ENCODE measurements at places on chromosomes 2 and 18.

GRCh38 chr2:111034146-111034545 lies 86.6 kb upstream of the BCL2L11 start:
- DNase-seq, result no peak

DNA sequence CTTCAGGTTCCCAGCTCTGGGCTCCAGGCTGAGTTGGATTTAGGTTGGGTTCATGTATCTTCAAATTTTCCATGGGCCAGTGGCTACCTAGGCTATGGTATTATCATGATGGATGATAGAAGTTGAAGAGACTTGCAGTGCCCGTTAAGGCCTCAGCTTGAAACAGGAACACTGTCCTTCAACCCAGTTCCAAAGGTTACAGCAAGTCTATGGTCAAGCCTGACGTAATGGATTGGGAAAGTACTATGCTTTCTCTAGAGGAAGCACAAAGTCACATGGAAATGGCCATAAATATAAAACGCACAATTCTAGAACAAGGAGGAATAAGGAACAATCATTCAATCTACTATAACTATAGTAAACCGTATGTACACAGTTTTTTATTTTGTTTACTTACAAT lies 593.2 kb downstream of the ZEB2 start:
- no peak for DNase-seq

DNA sequence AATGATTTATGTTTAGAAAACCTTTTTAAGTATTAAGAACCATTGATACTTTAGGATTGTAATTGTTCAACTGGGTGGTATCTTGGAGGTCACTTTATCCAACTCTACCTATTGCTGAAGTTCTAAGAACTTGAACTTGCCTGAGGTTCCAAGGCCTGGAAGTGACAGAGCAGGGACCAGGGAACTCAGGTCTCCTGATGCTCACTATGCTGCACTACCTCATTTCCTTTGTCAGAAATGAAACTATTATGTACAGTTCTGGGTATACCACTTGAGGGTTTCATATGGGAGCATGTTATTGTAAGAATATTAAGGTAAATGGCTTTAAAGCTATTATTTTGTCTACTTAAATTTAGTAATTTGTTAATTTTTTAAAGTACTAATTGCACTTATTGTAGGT lies 3.0 kb downstream of the MBD5 start:
- DNase-seq, result no peak

DNA sequence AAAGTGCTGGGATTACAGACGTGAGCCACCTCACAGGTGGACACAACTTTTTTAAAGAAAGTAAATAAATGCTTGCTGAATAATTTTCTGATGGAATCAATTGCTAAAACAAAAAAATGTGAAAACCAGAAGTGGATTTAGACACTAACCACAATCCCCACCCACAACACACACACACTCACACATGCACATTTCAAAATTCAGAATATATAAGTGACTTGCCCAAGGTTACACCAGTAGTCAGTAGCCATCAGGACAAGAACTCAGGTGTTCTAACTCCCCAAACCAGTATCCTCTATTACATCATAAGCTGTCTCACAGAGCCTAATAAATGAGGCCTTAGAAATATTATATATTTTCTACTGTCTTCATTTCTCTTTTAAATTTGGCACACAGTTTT lies 1923.6 kb upstream of the PIK3C3 start:
- no peak for DNase-seq

GRCh38 chr2:54634564-54635511 lies 88.6 kb upstream of the EML6 start:
- no peak for DNase-seq

- no peak for DNase-seq
Measured at GRCh38 chr2:139918982-139919381, 1138.8 kb upstream of the NXPH2 start.

DNA sequence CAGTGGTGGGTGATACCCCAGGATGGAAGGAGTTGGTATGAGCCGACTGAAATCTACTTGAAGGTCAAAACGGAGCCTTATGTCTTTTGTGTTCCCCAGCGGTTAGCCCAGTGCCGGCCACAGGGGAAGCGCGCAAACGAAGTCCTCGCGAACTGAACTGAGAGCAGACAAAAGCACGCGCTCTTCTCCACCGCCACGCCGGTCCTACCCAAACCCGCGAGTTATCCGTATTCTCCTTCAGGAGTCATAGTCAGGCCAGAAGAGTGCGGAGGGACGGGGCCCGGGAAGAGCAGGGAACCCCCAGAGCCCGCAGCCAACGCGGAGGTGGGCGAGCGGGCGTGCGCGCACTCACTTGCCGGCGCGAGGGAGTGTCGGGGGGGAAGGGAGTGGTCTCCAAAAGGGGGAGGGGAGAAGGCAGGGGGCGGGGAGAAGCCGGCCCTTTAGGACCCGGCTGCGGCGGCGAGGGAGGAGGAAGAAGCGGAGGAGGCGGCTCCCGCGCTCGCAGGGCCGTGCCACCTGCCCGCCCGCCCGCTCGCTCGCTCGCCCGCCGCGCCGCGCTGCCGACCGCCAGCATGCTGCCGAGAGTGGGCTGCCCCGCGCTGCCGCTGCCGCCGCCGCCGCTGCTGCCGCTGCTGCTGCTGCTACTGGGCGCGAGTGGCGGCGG lies at the start of gene IGFBP2:
Gene IGFBP2 (plus strand): TSS at position 469 of the 664 bp plus-strand sequence. CDS start 104 bp downstream, at position 573.
- peak; percentile 64 for DNase-seq

DNA sequence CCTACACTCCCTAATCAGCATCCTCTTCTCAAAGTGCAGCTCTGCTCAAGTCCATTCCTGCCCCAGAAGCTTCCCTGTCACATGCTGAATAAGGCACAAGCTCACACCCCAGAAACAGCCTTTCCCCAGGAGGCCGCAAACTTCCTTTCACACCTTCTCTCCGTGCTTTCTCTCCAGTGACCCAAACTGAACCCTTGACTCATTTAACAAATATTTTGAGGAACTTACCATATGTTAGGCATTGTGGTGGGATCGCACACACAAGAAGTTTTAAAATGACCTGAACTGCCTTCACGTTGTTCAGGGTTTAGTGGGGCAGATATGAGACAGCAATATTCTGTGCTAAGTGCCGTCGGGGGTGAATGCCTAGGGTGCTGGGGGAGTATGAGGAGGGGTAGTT lies 161.3 kb downstream of the INSIG2 start:
- no peak for DNase-seq

DNA sequence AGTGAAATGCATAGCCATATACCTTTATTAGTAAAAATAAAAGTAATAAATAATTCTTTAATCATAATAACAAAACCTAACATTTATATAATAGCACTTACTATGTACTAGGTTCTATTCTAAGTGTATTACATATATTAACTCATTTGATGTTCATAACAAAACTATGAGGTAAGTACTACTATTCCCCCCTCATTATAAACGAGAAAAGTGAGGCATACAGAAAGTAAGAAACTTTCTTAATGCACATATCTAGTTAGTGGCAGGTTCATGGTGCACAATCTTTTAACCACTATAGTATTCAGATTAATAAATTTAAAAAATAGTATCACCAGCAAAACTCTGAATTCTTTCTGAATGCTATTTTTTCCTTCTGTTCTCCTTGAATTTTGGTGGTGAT lies 27.5 kb downstream of the TRPM8 start:
- DNase-seq, result no peak

- DNase-seq, result peak; percentile 64
Measured at GRCh38 chr2:263022-263738, 652 bp downstream of the SH3YL1 start.

DNA sequence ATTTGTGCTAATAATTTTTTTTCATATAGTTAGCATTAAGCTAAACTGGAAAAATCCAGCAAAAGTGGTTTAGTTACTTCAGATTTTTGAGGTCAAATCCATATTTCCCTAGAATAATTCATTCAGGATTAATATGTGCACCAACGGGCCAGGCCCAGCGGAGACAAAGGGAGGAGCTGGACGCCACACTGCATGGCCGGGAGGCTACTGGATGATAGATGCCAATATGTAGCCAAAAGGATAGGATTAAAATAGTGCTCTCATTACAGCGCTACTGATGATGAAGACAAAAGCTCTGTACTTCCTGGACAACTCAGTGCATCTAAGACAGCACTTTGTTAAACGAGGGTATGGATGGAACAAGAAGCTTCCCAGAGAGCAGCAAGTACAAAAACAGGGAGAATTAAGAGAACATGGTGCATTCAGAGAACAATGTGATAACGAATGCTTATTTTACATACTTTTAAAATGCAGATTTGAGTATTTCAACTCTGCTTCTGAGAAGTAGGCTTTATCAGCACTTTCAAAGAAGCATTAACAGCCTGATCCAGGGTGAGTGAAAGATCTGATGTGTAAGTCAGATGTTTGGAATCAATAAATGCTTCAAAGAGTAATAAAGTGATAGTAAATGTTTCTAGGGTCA lies 39.8 kb downstream of the PPP4R1 start:
- no peak for DNase-seq

DNA sequence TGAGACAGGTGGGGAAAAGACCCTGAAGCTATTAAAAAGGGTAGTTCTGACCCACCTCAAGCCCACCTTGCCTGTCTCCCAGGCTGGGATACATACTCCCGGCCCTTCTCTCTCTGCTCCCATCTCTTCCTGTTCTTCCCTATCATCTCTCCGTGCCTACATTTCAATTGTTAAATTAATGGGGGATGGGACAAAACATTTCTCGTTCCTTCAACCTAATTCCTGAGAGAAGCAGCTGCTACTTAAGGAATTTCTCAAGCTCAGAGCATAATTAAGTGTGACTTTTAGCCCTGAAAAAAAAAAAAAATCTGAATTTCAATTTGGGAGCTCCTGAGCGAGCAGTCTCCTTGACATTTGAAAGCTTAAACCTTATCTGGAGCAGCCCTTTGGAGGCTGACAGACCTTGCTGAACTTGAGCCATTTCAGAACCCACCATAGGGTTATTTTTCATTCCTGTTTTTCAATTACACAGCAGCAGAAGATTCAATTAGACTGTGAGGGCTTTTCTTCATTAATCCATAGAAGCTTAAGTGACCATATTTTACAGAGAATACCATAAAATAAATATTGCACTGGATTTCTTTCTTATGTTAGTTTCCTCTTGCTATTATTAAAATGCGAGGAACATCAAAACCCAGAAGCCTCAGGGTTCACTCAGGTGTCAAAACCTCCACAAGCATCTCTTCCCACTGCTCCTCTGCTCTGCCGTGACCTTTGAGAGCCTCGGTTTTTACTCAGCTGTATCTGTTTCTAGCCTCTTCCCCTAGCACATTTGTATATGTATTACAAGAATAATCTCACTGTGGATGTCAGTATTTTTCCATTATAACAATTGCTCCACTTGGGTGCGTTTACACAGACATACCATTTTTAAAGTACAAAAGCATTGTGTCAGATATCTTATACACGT lies 125.7 kb downstream of the B3GNT2 start:
- no peak for DNase-seq

GRCh38 chr18:36630917-36631316 lies 197.9 kb downstream of the TPGS2 start:
- no peak for DNase-seq

DNA sequence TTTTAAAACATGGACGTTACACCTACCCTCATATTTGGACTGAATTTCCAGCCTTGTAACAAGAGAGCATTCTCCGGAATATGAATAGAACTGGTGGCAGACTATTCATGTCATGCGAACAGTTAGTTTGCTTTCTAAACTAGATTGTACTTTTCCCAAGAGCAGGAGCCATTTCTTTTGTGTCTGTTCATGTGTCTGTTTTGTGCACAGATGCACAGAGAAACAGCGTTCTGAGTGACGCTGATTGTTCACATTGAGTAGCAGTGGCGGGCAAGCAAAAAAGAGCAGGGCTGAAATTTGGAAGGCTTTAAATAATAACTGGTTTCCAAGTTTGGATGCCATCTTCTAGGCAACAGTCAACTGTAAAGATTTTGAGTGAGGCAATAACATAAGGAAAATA lies 200.3 kb downstream of the NRXN1 start:
- DNase-seq, result no peak

DNA sequence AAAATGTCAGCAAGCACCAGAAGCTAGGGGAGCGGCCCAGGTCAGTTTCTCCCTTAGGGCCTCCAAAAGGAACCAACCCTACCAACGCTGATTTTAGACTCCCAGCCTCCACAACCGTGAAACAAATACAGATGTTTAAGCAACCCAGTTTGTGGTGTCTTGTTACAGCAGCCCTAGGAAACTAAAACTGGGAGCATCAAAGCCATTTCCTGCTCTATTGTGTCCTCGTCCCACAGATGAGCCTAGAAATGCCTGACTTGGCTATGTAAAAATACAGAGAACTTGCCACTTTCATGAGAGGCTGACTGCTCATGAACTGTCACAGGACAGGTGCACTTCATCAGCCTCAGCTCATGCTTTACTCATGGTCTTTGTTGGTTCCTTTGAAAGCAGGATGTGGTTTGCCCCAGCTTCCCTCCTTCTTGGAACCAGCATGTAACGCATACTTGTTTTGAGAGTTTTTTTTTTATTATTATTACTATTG lies 97.6 kb upstream of the SLC39A10 start:
- no peak for DNase-seq

DNA sequence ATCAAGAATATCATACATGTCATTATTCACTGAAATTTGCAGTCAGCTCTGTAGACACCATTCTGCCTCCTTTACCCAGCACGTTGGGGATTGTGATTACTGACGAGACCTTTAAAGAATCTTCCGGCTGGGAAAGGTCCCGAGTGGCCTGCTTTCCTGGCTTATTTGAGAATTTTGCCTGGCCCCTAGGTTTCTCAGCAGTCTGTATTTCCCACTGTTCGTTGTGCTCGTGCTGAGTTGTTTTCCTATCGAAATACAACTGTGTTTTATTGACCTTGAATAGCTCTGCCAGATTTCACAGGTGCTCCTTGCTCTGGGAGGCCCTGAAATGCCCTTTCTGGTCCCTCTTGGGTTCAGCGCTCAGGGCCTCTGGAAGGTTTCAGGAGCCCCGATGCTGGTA lies 94.9 kb downstream of the AGAP1 start:
- DNase-seq, result peak; percentile 72

GRCh38 chr2:240121190-240121589 lies 14.9 kb downstream of the COPS9 start:
- DNase-seq, result no peak

DNA sequence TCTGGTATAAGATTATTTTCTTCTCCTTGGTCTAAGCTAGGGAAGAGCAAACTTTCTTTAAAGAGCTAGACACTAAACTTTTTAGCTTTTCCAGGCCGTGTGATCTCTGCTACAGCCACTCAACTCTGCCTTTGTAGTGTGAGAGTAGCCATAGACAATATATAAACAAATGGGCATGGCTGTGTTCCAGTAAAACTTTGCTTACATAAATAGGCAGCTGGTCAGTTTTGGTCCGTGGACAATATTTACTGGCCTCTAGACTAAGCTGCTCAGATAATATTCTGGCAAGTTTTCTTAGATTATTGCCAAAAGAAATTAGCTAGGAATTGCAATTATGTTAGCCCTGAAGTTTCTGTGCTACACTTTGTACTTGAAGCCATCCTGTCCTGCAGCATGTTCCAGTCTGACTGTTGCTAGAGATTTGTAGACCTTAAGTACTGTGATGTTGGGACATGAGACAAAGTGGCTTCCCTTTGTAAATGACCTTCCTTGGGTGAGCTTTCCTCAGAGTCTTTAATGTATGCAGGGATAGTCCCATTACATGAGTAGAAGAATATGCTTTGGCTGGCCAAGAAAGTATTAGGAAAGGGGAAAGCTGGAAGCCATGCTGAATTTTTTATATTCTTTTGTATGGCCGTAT lies 126.9 kb downstream of the SOX11 start:
- DNase-seq, result peak; percentile 2

GRCh38 chr2:190408538-190409271 lies 550 bp downstream of the MFSD6 start:
- DNase-seq, result peak; percentile 73

Data from pancreas (tissue), 10 donors.